CD4-positive, alpha-beta T cell treated with Interleukin-17A for 1 hour (primary cell): ENCODE measurements at places on chromosomes 6 and 20.
A peak's percentile ranks its signal among the peaks of the same experiment; 100 is the strongest.

GRCh38 chr6:155495011-155495768 lies 39.6 kb upstream of the NOX3 start:
- no peak for DNase-seq

DNA sequence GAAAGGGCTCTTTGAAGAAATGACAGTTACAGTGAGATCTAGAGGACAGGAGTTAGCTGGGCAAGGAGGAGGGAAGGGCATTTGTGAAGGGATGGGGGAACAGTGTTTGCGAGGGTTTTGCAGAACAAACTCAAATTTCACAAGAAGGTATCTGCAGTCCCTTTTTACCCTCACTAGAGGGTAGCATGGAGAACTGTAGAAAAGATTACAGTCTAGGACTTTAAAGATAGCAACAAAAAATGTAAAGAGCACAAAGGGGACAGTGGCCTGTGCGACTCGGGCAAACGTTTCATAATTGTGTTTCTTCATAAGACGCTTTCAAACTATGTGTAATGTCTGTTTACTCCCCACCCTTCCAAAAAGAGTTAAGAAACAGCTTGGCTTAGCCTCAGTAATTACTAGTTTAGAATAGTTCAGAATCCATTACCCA lies 21.2 kb upstream of the ASXL1 start:
- peak; percentile 43 for DNase-seq

DNA sequence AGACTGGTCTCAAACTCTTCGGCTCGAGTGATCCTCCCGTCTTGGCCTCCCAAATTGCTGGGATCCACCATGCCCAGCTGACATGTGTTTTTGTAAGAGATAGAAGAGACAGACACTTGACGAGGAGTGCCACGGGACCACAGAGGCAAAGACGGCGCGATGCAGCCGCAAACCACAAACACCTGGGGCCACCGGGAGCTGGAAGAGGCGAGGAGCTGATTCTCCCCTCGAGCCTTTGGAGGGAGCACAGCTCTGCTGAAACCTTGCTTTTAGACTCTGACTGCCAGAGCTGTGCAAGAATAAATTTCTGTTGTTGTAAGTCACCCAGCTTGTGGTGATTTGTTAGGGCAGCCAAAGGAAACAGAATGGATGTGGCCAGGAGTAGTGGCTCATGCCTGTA lies 46.9 kb downstream of the TFAP2C start:
- no peak for DNase-seq

GRCh38 chr6:84728602-84729001 lies 35.8 kb downstream of the TBX18 start:
- DNase-seq = no peak

DNA sequence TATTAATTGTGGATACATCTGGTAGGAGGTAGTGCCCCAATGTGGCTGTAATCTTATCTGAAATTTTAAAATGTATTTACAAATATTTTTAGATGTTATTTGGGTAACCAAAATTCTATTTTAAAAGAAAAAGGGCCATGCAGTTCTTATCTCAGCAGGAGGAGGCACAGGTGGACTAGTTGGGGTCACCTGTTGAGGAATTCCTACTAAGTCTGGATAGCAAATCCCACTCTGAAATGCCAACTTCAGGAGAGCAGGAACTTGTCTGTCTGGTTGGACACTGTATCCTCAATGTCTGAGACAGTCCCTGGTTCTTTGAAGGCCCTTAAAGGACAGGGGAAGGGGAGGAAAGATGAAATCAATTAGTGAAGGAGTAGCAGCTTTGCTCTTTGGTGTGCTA lies 82.6 kb downstream of the EYA2 start:
- DNase-seq = no peak

DNA sequence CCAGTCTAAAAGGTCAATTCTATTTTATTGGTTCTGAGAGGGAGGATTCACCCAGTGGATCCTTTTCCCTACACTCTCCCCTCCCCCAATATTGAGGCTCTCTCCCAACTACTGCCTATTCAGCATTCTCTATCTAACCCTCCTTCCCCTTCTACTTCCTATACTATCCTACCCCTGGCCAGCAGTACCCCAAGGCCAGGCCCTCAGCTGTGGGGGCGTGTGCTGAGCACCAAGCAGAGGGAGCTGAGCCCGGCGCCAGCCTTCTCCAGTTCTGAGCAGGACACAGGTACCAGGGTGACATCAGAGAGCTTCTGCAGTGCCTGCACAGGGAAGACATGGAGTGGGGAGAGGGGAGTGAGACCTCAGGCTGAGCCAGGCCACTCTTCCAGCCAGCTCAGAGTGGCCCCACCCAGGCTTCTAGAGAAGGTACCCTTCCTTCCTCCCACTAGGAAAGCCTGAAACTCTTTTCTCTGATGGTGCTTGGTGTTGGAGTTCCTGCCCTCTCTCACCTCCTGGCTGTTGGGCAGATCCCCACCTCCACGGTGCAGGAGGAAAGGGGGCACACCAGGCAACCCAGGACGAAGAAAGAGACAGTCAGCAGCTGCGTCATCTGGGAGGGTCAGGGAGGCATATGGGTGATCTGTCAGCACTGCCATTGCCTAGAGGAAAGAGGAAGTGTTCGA lies 1.9 kb downstream of the DDAH2 start:
- no peak for DNase-seq

GRCh38 chr6:160128879-160129516 lies 7.4 kb downstream of the SLC22A1 start:
- no peak for DNase-seq

DNA sequence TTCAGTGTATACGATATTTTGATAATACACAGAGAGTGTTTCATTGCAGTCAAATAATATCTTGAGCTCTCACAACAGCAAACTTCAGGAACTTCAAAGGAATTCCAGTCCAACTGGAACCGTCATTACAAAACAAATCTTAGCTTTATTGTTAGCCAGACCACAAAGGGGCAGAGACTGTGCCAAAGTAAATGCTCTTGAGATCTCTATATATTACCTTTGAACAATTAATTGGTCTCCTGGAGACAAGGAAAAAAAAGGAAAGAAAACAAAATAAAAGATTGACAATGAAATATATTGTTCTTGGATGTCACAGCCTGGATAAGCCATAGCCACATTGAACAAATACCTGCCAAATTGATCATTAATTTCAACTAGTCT lies 70.0 kb downstream of the FOXC1 start:
- no peak for DNase-seq

- DNase-seq = no peak
These were observed 111.4 kb upstream of the HDGFL1 start for GRCh38 chr6:22457996-22458395.

DNA sequence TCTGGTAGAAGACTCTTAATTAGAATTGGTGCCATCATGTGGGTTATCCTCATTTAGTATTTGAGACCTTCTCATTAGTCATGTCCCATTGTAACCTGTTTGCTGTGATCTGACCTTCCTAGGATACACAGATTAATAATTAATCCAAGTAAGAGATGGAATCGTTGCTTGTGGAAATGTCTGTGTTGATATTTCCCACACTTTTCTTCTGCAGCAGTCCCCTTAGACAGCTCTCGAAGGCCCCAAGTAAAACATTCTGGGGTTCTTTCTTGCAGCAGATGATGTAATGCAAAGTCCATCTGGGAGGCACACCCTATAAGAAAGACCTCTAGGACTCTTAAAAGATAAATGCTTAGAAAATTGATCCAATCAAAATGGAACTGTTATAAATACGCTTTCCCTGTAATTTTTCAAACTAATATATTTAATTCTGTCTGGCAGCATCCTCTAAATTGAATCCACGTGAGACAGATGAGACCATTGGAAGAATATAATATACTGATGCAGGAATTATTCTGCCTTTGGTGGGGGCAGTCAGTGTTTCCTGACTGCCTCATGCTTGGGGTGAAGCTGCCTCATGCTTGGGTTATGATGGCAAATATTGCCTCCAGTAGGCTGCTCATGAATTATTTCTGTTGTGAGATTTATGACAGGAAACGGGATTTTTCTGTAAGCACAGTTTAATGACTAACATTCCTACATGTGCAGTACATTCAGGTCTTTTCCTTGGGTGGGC lies 54.5 kb upstream of the ARMC2 start:
- DNase-seq = no peak

DNA sequence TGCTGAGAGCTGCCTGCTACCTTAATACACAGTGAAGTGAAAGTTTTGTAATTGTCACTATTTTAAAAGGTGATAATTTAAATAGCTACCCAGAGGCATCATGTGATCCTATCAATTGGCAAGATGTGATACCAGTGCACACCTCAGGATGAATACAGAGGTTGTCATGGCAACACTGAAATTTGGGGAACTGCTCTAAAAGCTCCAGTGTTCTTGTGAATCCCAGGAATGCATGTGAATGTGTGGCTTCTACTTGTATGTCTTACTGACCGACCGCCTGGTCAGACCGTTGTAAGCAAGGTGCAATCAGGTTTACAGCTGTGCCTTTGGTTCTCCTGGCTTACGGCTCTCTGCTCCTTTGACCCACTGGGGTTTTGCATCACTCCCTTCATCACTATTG lies 146.3 kb upstream of the GJE1 start:
- no peak for DNase-seq

DNA sequence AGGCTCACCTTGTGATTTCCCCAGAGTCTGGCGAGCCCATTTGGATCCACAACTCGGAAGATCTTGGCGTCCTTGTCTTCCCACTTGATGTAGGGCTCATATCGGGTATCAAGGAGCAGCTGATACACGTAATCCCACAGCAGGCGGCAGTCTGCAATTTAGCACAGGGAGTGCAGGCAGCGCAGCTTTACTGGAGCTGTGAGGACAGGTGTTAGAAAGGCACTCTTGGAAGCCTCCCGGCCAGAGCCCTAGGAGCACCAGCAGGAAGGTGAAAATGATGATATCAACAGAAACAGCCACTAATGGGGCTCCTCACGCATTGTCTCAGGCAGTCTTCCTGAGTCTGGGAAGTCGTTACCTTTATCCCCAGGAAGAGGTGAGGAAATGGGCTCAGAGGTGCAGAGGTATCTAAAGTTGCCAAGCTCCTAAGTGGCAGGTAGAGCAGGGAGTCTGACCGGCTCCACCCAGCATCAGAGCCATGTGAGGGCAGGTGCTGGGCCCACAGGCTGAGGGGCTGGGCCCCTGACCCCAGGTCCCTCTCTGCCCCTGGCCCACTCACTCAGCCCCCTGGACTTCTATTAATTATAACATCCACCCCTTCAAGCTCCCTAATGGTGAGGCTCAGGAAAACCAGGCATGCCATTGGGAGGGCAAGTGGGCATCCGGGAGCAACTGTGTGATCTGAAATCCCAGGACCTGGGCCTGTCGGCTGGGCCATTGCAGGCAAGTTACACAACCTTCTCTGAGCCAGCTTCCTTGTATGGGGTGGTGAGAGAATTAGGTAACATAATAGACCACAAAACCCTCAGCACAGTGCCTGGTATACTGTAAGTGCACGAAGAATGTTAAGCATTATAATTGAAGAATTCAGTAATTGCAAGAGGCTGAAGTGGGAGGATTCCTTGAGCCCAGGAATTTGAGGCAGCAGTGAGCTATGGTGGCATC lies 18.3 kb downstream of the ETV7 start:
- no peak for DNase-seq

DNA sequence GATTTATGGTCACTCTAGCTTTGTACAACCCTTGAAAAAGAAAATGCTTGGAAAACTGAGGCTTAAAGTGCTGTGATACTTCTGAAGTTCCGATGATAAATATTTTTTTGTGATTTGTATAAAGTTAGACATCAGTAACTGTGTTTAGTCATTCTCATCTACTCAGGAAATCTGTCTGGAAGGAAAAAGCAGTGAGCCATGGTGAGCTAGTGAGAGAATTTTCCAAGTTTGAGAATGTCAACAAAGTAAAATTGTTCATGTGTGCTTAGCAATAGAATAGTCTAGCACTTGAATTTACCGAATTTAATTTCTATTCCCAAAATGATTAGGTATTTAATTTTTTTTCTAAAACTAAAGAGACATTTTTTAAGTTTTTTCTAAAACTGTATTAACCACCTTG lies 41.3 kb upstream of the PLCB4 start:
- no peak for DNase-seq

- DNase-seq = no peak
These were observed 1.9 kb downstream of the PPP1R3D start for GRCh38 chr20:59938221-59938620.

DNA sequence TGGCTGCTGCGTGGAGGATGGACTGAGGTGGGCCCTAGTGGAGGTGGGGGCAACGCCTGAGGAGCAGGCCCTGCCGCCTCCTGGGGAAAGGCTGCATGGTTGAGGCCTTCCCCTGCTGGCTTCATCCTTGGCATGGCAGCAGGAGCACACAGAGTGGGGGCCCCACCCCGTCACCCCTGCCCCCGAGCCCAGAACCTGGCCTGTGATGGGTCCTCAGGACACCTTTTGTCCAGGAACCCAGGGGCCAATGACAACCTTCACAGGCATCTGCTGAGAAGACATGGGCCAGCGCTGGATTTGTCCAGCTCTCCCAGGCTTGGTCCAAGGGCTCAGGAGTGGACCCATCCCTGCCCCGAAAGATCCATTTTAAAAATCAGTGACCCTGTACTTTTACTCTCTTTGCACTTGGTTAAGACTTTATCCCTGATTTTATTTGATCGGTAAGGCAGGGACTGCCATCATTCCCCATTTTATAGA lies 575 bp upstream of the SLC17A9 start:
- DNase-seq = no peak

DNA sequence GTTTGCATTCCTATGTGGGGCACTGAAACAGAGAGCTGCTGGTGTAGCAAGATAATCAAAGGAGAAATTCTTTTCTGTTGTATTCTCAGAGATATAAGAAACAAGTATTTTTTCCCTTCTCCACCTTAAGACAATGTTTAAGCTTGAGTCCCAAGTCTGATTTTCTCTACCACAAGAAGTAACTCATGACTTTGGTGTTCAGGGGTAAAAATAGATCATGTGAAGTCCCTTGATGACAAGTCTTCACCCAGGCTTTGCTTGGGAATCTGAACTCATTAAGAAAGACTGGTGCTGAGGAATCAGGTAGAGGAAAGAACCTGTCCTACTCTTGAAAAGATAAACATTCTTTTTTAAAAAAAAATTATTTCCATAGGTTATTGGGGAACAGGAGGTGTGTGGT lies 205.6 kb downstream of the ALDH8A1 start:
- DNase-seq = no peak

- no peak for DNase-seq
These were observed 15.2 kb downstream of the SLC35B3 start for GRCh38 chr6:8420031-8420588.

DNA sequence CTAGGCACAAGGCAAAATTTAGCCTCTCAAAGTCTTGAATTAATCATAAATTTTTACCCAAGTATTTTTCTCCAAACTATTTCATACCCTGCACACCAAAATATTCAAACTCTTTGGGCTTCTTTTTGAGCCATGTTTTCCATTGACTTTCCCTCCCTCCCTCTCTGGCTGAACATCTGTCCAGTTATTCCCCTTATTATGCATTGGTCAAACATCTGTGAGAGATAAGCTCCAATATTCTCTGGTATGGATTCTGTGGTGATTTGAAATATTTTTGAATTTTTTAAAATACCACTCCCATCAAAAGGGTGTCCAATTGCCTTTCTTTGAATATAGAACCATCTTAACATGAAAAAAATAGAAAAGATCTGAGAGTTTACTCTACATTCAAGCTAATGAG lies 244.2 kb downstream of the RFPL4B start:
- no peak for DNase-seq

- no peak for DNase-seq
These were observed 4.0 kb upstream of the TUBB2B start for GRCh38 chr6:3231247-3232016.
